T-helper 9 cell (primary cell): ENCODE measurements at places on chromosomes 7 and 10.
A peak's percentile ranks its signal among the peaks of the same experiment; 100 is the strongest.

GRCh38 chr7:94351703-94352102 lies 43.0 kb upstream of the COL1A2 start:
- DNase-seq = no peak

GRCh38 chr7:132855901-132856300 lies 226.0 kb downstream of the CHCHD3 start:
- no peak for DNase-seq

GRCh38 chr10:92113911-92114600 lies 176.8 kb downstream of the CPEB3 start:
- DNase-seq = no peak

DNA sequence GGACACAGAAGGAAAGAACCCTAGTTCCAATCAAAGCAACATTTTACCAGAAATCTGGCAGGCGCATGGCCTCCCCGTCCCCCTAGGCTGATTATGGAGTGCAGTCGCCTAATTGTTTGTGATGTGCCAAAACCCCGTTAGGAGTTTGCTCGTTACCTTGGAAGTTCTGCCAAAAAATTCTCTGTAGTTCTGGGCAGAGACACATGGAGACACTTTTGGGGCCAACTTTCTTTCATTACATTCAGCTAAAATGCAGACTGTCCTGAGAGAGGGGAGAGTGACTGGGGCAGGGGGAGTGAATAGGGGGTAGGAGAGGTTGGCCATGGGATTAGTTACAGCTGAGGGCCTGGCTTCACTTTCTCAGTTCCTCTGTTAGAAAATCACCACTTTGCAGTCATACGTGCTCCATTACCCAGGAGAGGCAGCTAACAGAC lies 158.0 kb upstream of the NPVF start:
- DNase-seq = no peak

GRCh38 chr7:42233695-42234331 lies 3.2 kb downstream of the GLI3 start:
- no peak for DNase-seq

- no peak for DNase-seq
Measured at GRCh38 chr7:28799619-28800018, 158.5 kb downstream of the TRIL start.

- no peak for DNase-seq
Measured at GRCh38 chr10:121448766-121449421, 149.3 kb downstream of the FGFR2 start.

DNA sequence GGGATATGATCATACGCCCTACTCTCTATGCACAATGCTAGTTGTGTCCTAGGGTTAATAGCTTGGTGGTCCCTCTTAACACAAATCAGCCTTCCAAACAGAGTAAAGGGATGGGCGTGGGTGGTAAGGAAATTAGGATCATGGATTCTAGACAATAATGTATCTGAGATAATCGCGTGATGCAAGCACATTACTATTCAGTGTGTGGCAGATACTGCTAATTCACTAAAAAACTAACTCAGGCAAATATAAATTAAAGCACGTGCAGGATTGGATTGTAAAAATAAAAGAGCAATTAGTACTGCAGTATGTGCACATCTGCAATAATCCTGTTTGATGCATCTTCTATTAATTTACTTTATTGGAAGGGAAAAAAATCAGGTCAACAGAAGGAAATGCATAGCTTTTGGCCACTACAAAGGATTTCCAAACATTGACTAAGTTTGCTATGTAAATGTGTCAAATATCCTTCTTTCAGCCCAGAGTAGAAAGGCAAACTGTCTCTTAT lies 22.0 kb downstream of the TWIST1 start:
- DNase-seq = no peak

- DNase-seq = no peak
Measured at GRCh38 chr7:117888627-117889026, 15.4 kb upstream of the CTTNBP2 start.

DNA sequence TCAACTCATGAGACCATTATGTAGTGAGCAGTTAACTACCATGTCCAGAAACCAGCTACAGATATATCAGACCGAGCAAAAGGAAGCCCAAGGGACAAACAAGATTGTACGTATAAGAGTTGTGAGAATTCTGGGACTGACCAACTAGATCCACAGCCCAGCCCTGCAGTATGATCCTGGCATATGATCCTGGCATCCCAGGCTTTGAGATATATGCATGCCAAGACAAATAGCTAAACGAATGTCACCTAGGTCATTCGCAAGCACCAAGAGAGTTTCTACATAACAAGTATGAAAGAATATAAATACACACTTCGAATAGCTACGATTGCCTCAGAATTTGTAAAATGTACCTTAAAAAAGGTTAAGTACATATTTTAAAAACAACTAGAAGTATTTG lies 56.4 kb upstream of the PMPCB start:
- no peak for DNase-seq

DNA sequence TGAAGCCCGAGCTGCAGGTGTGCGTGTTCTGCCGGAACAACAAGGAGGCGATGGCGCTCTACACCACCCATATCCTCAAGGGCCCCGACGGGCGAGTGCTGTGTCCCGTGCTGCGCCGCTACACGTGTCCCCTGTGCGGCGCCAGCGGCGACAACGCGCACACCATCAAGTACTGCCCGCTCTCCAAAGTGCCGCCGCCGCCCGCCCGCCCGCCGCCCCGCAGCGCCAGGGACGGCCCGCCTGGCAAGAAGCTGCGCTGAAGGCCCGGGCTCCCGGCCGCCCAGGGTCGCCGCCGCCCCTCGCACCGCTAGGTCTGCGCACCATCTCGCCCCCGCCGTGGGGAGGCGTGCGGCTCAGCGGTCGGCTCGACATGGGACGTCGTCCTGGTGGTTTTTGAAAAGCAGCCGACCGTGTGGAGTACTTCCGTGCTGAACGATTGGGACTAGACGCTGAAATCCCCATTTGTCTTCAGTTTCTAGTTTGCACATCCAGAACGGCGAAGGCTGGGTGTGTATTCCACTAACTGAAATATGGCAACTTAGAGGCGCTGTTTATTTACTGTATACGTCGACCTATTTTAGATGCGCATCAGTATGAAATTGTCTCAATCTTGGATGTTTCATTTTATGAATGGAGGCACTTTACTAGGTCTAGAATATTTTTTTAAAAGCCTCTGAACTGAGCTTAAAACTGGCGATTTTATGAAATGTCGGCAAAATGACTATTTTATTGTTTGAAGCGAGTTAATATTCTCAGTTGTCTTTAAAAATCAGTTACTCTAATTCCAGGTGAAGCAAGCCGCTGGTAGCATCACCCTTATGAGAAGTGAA lies 1.1 kb downstream of the NANOS1 start:
- peak; percentile 32 for DNase-seq

DNA sequence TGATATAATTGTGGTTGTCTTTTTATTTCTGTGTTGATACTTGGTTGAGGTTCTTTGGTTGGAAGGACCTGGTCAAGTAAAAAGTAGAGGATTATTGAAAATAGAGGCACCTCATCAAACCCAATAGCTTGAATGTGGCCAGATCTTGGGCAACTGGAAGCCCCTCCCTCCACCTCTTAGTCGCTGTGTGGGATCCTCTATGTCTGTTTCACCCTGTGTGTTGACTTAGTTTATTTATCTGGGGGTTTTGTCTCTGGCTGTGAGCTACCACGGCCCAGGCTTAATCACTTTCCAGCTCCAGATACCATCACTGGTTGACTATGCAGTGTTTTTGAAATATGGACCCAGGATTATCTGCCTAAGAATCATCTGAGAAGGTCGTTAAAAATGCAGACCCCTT lies 58.3 kb downstream of the AP3M1 start:
- DNase-seq = no peak

- no peak for DNase-seq
Measured at GRCh38 chr10:122198631-122199030, 72.5 kb upstream of the BTBD16 start.

DNA sequence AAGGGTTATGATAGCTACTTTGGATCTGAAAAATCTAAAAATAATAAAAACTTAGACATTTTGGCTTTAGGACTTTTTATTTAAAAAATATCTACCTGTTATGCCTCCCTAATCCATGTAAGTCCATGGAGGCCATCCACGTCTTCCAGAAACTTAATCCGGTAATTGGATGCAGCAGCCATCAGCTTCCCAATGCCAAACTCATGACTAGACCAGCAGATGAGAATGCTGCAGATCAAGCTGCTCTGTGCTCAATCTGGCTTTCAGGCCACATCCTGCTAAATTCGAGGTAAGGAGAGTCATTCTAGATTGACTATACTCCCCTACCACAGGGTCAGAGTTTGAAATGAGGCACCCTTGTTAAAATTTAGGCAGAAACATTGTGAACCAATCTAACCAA lies 168.5 kb upstream of the TCERG1L start:
- no peak for DNase-seq

GRCh38 chr10:29257106-29257783 lies 31.6 kb upstream of the LYZL1 start:
- DNase-seq = no peak

GRCh38 chr10:3774814-3775695 lies 10.0 kb downstream of the KLF6 start:
- no peak for DNase-seq

- no peak for DNase-seq
Measured at GRCh38 chr10:89520706-89521105, 14.7 kb downstream of the SLC16A12 start.

- no peak for DNase-seq
Measured at GRCh38 chr7:54080971-54081370, 461.2 kb upstream of the VSTM2A start.
